Cortex of kidney (tissue), 1 donor: ENCODE measurements at places on chromosomes 4 and X.

DNA sequence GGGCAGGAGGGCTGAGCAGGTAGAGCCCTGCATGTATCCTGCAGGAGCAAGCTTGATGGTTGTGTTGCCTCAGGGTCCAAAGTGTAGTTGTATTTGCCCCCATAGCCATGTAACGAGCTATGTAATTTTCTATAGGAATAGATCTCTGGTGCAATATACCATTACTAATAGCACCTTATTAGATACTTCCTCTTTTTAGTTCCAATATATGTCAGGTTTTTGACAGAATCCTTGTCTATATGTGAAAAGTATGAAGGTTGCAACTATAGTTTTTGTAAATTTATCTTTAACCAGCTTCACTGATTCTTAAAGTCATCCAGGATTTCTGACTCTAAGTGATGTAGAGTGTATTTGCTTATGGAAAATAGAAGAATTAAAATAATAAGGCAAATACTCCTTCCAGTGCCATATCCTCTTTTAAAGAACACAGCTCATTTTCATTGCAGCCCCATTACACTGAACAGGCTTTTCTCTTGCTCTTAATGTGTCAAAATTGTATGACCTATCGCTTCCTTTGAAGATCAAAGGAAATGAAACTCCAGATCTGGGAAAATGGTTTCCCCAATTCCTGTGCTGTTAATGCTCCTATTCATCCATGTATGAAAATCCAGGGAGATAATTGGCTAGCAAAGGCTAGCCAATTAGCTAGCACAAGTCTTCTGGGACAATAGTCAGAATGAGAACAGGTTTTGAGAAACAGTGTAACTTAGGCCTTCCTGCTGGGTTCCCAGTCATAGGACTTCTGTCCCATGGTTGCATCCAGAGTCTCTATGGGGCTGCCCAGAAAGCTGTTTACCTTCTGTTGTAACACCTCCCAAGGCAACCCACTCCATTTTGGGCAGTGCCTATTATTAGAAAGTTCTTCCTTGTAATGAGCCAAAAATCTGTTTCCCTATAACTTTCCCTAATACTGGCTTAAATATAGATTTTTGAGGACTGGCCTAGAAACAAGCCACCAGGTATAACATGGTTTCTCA lies 90.6 kb downstream of the TSPAN7 start:
- no peak for DNase-seq

GRCh38 chr4:17066972-17067371 lies 168.5 kb upstream of the LDB2 start:
- no peak for DNase-seq

DNA sequence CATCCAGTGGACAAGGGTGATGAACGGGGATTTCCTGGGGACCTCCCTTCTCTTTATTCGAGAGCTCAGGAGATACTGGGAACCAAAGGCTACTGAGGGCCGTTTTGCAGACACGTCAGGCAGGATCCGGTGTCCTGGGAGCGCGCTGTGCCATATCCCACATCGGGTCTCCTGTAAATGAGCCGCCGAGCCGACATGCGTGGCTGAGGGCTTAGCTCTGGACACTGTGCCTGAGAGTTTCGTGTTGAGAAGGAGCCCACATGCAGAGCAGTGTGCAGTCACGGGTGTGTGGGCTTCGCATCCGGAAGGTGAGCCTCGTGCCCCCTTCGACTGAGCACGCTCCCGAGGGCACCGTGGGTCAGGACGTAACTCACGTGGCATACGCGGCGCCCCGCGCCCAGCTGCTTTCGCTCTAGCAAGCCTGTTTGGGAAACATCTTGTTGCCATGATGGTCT lies 28.5 kb upstream of the HGFAC start:
- DNase-seq, result no peak

- no peak for DNase-seq
Observed at GRCh38 chrX:15973946-15974345, 119.3 kb upstream of the AP1S2 start.

DNA sequence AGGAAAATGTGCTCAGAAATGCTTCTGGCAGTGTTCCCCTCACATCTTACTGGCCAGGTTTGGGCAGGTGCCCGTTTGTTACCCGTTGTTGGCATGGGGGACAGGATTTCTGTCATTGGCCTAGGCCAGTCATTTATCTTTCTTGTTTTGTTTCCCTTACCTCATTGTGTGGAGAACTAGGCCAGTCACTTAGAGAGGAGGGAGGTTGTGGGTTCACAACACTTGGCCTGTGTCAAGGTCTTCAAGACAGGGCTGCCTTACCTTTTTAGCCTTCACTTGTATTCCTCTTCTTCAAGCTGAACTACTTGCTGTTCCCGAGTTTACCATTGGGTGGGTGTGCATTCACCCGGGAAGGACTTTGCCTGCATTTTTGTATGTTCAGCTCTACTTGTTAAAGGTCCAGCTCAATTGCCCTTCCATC lies 17.7 kb downstream of the SNX25 start:
- no peak for DNase-seq

DNA sequence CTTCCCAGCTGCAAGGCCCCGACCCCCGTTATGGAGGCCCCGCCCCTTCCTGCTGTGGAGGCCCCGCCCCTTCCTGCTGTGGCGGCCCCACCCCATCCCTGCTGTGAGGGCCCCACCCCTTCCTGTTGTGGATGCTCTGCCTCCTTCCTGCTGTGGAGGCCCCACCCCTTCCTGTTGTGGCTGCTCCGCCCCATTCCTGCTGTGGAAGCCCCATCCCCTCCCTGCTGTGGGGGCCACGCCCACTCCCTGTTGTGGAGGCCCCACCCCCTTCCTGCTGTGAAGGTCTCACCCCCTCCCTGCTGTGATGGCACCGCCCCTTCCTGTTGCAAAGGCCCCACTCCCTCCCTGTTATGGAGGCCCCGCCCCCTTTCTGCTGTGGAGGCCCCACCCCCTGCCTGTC lies 104.9 kb upstream of the PSAPL1 start:
- DNase-seq, result no peak

- no peak for DNase-seq
Observed at GRCh38 chr4:108240366-108240765, 71.6 kb upstream of the LEF1 start.

GRCh38 chr4:148059617-148060180 lies 327.8 kb downstream of the ARHGAP10 start:
- DNase-seq, result no peak

DNA sequence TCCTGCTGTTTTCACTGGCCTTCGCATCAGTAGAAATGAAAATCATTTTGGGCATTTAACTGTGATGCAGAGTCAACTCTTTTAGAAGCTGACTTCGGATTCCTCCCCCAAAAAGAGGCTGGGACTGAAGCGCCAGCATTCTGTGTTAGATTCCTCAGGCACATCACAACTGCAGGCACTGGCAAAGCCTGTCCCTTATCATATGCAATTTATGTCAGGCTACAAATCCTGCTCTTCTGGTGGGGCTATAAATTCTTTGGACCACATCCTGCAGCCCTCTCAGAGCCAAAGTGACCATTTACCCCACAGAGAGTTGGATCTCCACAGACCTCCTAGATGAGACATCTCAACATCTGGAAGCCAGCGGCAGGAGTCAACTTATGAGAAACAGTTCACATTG lies 138.4 kb downstream of the CBR4 start:
- DNase-seq, result no peak

DNA sequence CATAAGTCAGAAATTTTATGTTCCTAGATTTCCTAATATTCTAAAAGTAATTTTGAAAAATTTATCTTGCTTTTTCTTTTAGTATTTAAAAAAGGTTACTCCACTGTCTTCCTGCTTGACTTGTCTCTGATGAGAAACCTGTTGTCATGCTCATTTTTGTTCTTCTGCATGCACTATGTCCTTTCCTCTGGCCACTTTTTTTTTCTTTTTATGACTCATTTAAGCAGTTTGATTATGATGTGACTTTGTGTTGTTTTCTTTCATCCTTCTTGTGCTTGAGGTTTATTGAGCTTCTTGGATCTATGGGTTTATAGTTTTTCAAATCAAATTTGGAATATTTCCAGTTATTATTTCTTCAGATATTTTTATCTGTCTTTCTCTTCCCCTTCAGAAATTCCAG lies 12.0 kb upstream of the UFSP2 start:
- DNase-seq, result no peak

DNA sequence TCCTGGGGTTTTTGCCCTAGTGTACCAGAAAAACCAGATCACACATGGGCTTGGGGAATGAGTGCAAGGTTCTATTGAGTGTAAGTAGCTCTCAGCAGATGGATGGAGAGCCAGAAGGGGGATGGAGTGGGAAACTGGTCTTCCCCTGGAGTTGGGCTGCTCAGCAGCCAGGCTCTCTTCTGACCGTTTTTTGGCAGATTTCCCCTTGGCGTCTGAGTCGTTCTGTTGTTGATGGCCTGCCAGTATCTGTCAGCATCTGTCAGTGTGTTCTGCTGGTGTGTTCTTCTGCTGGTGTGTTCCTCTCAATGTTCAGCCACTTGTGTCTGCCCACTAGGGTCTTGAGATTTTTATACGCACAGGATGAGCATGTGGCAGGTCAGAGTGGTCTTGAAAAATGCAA lies 633.9 kb upstream of the CPEB2 start:
- no peak for DNase-seq

DNA sequence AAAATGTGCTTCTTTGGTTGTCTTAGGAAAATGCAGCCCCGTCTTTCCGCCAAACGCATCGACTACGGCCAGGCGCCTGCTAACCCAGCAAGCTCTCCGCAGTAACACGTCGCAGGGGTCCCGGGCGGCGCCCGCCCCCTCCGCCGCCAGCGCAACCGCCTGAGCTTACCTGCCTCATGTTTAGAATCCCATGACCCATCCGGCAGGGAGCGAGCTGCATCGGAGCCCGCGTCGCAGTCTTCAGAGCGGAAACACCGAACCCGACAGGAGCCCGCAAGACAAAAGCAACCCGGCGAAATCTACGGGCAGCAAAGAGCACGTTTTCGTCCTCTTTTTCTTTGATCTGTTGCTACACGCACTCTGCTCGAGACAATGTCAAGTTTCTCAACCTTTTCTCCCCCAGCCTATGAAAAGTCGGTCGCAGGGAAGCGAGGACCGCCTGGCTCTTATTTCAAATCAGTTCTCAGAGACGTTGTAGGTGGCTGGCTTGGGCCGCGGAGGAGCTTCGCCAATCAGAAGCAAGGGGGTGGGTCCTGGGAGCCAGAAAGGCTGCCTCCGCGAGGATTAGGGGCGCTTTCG lies at the start of gene MID1:
MID1 (minus strand) TSS at position 465 of the 579 bp plus-strand sequence. CDS start 53,038 bp downstream, outside the sequence.
- no peak for DNase-seq

DNA sequence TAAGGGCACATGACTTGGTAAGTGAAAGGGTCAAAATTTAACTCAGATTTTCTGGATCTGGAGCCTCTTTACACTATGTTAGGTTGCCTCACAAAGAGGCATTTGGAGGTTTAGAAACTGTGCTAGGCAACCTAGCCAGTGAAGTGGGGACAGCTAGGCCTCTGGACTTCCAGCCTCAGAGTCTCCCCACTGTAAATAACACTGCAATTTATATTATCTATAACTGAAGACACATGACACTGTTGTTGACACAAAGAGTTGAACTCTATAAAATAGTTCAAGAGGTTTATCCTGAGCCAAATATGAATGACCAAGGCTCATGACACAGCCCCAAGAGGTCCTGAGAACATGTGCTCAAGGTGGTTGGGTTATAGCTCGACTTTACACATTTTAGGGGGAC lies 74.9 kb upstream of the IQCM start:
- DNase-seq, result no peak

- no peak for DNase-seq
Observed at GRCh38 chr4:2714061-2714770, 41.9 kb downstream of the TNIP2 start.

GRCh38 chrX:103817502-103817901 lies 14.6 kb downstream of the RAB9B start:
- DNase-seq, result no peak

- no peak for DNase-seq
Observed at GRCh38 chr4:122458625-122459024, 2.1 kb upstream of the IL2 start.

DNA sequence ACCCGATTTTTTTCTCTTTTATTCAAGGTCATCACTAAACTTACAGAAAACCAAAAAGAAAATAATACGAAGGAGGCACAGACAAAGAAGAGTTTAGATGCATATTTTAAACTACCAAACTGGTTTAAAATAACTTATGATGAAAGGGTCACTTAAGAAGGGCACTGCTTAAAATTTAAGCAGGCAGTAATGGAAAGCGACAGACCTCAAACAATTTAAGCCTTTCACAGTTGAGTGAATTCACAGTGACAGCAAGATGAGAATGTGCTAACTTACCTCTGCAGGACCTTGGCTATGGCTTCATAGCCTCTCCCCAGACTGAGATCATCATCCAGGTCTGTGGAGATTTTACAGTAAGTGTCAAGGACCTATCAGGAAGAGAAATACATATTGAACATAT lies 112.1 kb downstream of the TTC29 start:
- DNase-seq, result no peak

DNA sequence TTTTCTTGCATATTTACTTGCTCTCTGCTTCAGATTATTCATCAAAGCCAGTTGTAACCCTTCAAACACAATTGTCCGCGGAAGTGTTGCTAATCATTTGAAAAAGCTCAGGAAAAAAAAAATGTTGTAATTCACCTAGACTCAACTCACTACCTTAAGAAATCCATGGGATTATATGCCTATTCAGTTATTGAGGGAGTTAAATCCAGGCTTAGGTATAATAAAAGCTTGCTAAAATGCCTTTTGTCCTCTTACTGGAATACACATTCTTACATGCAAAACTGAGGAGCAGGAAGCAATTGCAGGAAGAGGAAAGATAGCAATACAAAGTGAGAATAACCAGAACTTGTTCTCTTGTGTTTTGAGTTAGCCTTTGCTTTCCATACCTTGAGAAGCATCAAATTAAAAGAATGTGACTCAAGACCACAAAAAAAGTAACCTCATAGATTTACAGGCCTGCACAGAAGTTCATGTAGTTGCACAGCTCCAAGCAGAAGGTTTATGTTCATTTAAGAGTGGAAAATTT lies 91.4 kb upstream of the FAM241A start:
- no peak for DNase-seq

- no peak for DNase-seq
Observed at GRCh38 chr4:141435446-141436225, 200.7 kb upstream of the IL15 start.

GRCh38 chr4:40228497-40229365 lies 31.9 kb downstream of the RHOH start:
- DNase-seq, result no peak

GRCh38 chr4:55509266-55509665 lies 37.4 kb downstream of the CLOCK start:
- DNase-seq, result no peak

- DNase-seq, result no peak
Observed at GRCh38 chr4:133157460-133158160, 8.5 kb downstream of the PCDH10 start.

- no peak for DNase-seq
Observed at GRCh38 chrX:112058255-112058654, 24.3 kb downstream of the TRPC5 start.

DNA sequence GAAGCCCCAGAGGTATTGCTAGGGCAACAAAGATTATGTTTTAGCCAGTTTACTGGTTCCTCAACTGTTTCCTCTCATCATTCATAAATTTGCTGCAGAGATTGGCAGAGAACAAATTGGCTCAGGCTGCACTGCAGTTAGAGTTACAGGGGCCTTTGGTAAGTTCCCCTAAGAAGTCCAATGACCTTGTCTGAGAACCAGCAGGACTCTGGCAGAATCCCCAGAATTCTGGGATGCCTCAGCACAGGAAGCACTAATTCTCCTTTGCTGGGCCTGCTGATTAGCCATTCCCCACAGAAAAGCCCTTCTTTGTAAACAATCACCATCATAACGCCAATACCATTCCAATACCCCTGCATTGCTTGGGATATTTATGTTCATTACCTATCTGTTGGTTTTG lies 151.3 kb downstream of the USP46 start:
- no peak for DNase-seq
